ENCODE measurements at places on chromosomes 5 and 9.

GRCh38 chr9:81540142-81540710 is 149.1 kb downstream of the TLE1 start:
- DNase-seq = no peak

DNA sequence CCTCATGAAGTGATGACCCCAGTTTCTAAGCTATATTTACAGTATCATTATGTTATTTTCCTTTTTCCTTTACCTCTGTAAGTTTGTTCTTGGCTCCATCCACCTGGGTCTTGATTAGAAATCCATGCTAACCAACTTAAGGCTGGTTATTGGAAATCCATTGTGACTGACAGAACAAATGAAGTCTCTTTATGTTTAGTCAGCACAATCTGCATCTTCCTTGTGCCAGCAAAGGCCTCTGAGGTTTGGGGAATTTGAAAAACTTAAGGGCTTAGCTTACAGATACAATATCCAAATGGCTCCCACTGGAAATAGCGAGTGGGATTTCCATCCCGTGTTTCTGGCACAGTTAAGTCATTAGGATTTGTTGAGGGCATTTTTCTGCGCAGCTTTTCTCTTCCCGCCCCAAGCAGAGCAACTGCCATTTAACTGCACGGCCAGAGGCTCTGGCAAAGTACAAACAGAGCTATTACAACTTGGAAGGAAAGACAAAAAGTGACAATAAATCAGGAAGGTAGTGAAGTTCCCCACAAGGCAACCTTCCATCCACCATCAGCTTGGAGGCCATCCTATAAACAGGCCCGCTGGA is 64.2 kb downstream of the DCP2 start:
- DNase-seq = no peak

DNA sequence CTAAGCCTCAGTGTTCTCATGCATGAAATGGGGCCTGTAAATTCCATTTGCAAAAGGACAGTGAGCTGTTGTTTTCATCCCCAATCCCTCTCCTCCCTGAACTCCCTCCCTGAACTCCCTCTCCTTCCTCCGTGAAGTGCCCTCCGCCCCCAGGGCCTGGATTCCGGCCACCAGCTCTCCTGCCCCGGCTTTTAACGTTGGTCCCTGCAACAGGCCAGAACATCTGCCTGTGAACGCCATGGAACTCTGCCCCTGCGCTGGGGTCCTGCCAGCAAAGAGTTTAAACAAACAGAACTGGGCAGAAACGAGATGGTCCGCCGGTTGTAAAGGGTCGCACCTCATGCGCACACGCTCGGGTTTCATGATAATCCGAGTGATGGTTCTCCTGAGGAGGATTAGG is 62.4 kb downstream of the SMIM23 start:
- no peak for DNase-seq

DNA sequence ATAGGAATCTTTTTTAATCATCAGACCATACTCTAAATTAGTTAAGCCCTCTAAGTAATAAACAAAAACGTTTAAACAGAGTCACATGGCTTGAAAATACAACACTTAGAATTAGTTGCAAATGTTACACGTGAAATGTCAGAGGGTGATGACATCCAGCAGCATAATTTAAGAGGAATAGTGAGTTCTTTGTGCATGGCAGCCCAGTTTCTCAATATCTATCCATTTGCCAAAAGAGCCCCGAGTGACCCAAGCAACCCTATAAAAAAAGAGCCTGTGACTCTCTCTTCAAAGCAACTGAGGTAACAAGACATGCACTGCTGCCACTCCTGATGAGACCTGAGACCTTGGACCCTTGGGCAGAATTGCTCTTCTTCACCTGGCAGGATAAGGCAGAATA is 96.9 kb upstream of the RASA1 start:
- no peak for DNase-seq

- no peak for DNase-seq
These were observed 23.4 kb downstream of the C9orf50 start for GRCh38 chr9:129597355-129598088.

GRCh38 chr5:53512539-53512938 is 32.1 kb downstream of the FST start:
- no peak for DNase-seq

DNA sequence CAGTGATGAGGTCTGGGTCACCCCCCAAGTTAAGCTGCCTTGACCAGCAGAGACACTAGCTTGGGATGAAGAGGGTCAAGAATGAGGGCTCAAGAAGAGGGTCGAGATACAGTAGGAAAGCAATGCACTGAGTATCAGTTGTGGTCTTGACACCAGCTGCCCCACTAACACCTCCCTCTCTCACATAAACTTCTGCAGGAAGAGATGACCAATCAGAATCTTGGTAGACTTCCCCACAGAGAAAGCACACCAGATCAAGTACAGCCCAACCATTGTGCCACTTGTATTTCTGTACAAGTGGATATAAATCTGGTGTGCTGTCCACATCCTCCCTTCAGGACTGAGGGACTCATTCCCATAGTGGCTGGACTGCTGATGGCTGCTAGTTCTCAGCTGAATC is 101.2 kb upstream of the ELL2 start:
- DNase-seq = no peak

- DNase-seq = no peak
These were observed 98.8 kb downstream of the BOD1 start for GRCh38 chr5:173517648-173518047.

DNA sequence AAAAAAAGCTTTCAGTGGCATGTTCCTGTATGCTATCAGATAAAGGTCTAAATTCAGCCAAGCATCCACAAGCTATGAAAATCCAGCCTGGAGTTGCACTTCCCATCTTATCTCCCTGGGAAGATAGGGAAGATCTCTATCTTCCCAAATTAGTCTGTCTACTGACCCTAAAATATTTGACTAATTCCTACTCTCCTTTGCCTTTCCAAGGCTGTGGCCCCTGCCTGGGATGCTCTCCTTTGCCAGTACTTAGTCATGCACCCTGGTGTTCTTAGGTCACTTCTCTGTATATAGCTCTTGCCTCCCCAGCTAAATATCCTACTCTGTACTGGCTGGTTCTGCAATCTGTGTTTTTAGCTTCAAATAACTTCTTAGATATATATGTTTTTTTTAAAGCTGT is 44.0 kb upstream of the PLPP1 start:
- no peak for DNase-seq

DNA sequence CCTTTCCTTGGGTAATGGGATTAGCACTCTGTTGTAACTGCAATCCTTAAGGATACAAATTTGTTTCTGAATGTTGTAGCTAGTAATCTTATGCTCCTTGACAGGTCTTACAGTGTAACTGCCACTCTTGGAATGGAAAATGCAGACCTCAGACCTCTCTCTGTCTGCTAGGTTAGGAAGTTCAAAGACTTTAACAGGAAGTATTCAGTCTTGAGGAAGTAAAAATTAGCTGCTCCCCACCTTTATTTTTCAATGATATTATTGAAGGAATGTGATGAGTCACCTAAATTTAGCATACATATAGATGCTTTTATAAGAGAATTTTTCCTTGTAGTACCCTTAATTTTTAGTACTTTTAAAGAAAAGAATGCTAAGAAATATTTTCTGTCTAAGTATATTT is 71.5 kb downstream of the PAM start:
- DNase-seq = no peak

- DNase-seq = no peak
These were observed 8.5 kb upstream of the TMEM268 start for GRCh38 chr9:114602620-114603019.

GRCh38 chr5:74903165-74903787 is 37.1 kb upstream of the FAM169A start:
- DNase-seq = peak; percentile 22

DNA sequence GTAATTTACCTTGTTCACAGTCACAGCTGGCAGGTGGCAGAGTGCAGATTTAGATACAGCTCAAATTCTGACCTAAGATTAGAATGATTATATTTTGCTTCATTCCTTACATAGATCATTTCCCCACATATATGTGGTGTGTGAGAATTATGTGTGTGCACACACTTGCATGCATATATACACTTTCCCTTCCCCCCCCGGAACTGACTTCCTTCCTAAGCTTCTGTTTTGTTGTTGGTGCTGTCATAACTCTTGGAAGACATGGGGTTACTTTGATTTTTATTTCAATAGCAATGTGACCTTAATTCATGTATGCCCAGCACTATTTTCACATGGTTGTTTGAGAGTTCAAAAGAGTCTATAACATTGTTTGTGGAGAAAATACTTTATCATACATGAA is 112.8 kb downstream of the CMYA5 start:
- DNase-seq = no peak

DNA sequence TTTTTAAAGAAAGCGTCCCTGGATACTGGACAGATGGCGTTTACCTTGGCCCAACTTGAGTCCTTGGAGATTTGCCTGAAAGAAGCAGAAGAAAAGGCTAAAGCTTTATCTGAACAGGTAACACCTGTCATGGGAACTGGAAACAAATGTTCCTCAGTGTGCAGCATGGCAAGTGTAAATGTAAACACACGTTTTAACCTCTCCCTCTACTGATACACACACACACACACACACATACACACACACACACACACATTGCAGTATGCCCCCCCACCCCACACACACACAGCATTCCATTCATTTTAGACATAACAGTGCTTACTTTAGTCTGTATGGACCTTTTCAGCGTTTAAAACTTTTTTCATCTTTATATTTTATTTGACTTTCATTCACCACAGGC is 51.1 kb downstream of the CCDC192 start:
- no peak for DNase-seq

- no peak for DNase-seq
These were observed 21.4 kb downstream of the TMEM245 start for GRCh38 chr9:109098171-109098959.

GRCh38 chr9:128215491-128216409 is 12.6 kb downstream of the DNM1 start:
- no peak for DNase-seq

- no peak for DNase-seq
These were observed 97.5 kb downstream of the VAV2 start for GRCh38 chr9:133894377-133895321.

DNA sequence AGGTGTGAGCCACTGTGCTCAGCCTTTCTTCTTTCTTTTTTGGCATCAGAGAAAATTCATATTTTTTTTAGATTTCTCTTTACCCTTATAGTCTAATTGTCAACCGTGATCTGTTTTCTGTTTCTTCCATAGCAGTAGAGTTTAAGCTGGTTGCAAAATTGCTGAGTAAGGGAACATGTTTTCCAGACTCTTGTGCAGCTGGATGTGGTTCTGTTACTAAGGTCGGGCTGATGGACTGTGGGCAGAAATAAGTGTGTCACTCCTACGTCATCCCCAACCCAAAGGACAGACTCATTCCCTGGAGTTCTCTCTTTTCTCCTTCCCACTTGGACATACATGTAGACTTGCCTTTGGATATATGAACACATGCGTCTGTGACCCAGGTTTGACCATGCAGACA is 64.1 kb upstream of the GOLM1 start:
- DNase-seq = no peak

DNA sequence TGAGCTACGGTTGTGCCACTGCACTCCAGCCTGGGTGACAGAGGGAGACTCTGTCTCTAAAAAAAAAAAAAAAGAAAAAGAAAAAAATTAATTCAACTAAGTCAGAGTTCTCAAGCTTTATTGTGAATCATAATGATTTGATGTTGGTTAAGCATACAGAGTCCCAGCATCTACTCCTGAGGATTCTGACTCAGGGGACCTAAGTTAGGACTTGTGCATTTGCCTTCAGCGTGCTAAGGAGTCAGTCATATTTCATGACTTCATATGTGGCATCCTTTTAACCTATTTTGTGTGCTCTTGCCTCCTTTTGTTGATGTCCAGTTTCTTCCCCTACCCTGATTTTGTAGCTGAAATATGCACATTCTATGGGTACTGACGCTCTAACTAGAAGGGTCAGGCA is 2.9 kb downstream of the MYOZ3 start:
- DNase-seq = no peak

DNA sequence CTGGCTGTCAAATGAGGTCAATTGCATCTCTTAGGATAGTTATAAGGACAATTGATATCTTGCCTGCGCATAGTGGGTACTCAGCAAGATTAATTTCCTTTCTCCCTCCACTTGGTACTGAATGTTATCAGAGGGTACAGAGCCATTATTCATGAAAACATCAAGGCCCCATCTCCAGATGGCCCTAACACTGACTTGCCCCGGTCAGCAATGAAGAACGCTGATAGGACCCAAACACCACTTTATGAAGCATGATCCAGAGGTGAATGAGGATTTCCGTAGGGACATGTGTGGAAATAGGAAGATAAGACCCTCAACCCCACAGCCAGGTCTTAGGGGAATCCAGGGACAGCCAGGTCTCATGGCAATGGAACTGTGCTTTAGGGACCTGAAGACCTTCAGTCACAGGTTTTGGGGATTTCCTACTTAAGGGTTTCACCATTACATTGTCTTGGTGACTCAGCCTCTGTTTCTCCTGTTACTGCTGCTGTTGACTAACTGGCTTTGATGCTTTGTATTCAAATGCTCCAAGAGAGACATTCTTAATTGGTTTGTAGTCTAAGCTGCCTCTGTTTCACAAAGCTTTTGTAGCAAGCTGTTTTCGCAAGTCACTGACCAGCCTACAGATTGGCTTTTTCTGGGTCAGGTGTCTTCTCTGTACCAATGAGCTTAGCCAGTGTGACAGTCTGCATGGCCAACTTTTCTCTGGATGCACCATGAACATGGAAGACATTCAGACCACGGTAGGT is 35.3 kb upstream of the IQGAP2 start:
- peak; percentile 33 for DNase-seq

DNA sequence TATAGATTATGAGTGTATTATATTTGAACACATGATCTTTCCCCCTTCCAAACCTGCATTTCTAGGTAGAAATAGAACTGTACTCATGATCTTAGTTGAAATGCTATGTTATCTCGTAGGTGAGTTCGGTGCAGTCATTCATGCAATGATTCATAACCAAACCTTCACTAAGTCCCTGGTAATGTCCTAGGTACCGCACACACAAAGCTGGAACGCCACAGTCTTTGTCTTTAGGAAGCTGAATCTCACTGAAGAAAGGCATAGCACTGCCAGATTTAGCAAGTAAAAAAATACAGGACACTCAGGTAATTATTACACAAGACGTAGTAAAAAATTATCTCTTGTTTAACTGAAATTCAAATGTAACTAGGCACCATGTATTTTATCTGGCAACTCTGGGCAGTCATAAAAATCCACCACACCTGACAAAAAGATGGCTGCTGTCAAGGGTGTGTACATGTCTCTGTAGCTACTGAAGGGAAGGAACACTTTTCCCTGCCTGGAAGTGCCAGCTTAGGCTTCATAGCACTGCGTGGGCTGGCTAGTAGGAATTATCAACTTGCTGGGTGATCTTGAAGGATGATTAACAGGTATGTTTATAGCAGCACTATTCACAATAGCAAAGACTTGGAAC is 28.0 kb upstream of the TXN start:
- no peak for DNase-seq

- no peak for DNase-seq
These were observed 14.5 kb upstream of the KCNMB1 start for GRCh38 chr5:170403675-170404074.
